ENCODE measurements at places on chromosomes 3 and 15.

GRCh38 chr15:28873006-28873405 is 12.8 kb upstream of the APBA2 start:
- DNase-seq: no peak

- no peak for DNase-seq
These were observed 7.4 kb downstream of the PTH1R start for GRCh38 chr3:46884929-46885328.

DNA sequence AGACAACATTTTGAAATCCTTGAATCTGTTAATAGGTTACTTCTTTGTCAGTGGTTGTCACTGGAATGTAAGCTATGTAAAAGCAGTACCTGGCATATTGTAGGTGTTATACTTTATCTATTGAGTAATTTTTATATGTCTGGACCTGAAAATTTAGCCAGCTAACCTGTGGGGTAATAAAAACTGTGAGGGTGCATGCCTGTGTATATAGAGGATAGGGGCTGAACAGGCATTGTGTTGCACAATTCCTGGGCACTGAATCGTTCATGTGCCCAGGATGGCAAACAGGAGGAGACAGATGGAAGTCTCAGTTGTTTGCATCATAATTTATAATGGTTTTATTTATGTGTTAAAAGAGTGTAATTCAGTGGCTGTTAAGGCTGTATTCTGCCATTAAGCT is 67.1 kb downstream of the ARMC8 start:
- DNase-seq: no peak

DNA sequence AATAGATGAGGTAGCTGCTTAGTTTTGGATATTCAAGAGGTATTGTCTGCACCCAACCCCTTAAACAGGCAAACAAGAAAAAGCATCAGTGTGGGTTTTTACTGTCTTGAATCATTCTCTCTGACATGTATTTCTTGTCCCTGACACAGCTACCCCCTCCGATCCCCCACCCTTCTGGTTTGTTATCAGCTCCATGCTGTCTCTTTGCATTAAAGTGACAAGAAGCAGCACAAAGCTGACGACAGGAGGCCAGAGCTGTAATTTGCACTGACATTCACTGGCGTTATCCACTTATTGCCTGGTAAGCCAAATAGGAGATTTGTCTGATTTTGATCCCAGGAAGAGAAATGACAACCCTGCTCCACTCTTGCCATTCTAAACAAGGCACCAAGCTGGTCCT is 83.3 kb upstream of the SNRK start:
- no peak for DNase-seq

GRCh38 chr3:136818191-136818768 is 646 bp upstream of the SLC35G2 start:
- DNase-seq: peak; percentile 82

GRCh38 chr3:88936831-88937230 is 170.6 kb upstream of the EPHA3 start:
- no peak for DNase-seq

- peak; percentile 44 for DNase-seq
These were observed 3.1 kb downstream of the MST1R start for GRCh38 chr3:49900491-49901153.

All from foreskin fibroblast (primary cell).